ENCODE measurements at places on chromosomes 4 and X.

- DNase-seq = peak; percentile 53
Measured at GRCh38 chrX:31038575-31039326, 33.1 kb downstream of the FTHL17 start.

DNA sequence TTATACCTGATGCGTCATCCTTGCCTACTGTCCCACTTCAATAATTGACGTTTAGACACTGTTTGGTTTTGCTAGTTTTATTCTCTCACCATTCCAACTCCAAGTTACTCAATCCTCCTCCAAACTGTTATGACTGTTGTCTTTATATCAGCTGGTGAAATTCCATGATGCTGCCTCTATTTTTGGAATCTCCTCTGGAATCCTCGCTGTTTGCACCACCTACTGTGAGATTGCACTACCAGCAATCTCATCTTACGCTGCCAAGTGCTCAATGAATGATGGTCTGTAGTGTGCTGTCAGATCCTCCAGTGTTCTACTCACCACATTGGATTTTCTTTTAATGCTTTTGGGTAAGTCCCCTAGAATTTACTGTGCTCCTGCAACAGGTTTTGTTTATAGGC lies 13.2 kb upstream of the PCDH18 start:
- peak; percentile 95 for DNase-seq

GRCh38 chrX:76815754-76816153 lies 388.2 kb downstream of the MAGEE1 start:
- DNase-seq = no peak

GRCh38 chrX:134679644-134680043 lies 21.4 kb upstream of the PLAC1 start:
- DNase-seq = no peak

GRCh38 chr4:158914218-158914617 lies 145.4 kb downstream of the FNIP2 start:
- peak; percentile 88 for DNase-seq

DNA sequence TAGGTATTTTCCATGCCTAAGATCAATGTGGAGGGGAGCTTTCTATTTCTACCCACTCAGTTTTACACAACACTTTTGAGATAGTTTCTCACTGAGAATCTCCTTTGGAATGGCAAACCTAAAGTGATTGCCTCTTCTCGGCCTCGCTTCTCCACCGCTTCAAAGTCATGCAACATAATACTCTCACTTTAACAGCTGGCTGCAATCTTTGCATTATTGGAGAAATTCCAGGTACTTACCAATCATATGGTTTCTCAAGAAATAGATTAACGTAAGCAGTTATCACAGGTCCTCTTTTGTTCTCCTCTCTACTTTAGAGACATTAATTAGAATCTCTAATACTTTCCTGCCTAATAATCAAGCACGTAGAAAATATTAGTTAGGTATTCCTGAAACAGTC lies 3.7 kb upstream of the IL13RA2 start:
- no peak for DNase-seq

DNA sequence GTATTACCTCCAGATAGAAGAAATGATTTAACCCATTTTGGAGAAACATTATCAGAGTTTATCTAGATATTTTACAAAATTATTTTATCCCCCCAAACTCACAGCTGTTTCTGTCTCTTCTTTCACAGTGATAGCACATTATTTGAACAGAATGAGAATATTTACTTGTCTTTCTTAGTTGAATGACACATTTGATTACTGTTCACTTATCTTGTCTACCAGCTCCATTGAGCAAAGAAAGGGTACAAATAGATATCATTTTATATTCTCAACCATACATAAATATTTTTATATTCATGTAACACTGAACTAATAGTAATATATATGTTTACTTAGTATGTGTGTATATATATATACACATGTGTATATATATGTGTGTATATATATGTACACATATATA lies 364.2 kb downstream of the GALNTL6 start:
- DNase-seq = no peak

DNA sequence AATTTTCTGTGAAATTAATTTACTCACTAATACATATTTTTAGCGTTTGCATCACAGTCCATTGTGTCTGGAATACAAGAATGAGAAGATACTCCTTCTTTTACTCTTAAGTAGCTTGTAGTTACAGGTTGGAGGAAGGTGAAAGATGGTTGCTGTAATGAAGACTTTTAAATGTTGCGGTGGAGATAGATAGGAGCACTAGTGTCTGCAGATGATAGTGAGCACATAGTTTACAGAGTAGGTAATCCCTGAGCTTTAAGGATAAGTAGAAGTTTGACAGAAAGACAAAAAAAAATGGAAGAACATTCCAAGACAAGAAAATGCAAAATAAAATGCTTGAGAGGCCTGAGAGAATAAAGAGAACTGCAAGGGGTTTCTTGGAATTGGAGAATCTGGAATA lies 5.4 kb upstream of the SLC39A8 start:
- no peak for DNase-seq

DNA sequence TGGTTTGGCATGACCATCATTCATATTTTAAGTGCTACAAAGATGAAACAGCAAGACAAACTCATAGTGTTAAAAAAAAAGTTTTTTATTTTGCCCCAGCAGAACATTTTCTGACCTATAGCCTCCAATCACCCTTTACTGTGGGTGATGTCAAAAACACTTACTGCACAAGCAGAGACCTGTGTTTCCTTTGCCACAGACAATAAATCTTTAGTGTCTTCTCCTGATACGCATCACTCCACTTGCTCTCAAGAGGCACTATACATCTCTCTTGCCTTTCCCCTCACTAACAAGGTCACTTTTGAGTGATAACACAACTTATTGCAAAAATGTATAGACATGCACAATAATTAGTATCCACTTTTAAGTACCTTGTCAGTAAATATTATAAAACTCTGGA lies 125.6 kb downstream of the ANTXR2 start:
- no peak for DNase-seq

DNA sequence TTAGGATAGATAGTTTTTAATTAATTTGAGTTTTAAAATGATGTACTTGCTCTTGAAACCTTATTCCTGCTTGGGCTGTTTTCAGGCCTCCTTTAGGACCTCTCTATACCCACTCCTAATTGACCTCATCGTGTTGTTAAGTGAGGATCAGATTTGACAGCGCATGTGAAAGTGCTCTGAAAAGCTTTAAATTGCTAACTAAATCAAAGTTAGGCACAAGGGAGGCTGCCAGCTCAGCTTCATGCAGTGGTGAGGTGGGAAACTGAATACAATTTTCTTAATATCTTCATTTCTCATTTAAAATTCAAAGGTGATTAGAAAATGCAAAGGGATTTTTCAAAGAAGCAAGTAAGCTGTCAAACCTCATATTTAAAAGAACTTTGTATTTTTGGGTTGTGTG lies 20.0 kb downstream of the FHDC1 start:
- no peak for DNase-seq

- DNase-seq = no peak
Measured at GRCh38 chr4:105147016-105147552, 408 bp downstream of the TET2 start.

DNA sequence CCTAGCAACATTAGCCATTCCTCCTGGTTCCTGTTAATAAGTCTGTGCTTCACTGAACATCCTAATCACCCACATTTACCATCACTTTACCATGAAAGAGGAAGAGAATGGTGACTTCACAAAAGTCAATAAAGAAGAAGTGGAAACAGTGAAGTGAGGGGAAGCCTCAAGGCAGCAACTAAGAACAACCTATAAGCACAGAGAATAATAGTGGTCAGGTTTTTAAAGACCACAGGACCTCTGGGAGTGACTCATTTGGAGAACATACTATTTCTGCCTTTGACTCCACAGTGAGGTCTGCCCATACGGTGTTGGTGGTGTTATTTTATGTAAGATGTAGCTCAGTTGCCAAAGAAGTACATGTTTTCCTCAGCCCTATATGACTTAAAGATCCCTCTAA lies 86.0 kb upstream of the TET2 start:
- no peak for DNase-seq

DNA sequence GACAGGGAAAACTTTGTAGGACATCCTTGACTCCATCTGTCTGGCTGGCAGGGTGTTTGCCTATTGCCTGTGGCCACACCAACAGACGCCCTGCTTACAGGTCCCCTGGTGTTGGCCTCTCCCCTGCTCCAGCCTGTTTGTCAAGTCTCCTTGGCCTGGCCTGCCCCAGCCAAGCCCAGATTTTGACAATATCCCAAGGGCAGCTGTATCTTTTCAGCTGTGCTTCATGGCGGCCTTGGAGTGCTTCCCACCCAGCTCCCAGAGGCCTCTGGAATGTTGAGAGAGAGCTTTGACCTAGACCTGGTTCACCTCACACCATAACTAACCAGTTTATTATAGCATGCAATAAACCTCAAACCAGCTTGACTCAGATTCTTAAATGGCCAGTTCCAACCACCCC lies 204.0 kb upstream of the NHS start:
- DNase-seq = no peak

DNA sequence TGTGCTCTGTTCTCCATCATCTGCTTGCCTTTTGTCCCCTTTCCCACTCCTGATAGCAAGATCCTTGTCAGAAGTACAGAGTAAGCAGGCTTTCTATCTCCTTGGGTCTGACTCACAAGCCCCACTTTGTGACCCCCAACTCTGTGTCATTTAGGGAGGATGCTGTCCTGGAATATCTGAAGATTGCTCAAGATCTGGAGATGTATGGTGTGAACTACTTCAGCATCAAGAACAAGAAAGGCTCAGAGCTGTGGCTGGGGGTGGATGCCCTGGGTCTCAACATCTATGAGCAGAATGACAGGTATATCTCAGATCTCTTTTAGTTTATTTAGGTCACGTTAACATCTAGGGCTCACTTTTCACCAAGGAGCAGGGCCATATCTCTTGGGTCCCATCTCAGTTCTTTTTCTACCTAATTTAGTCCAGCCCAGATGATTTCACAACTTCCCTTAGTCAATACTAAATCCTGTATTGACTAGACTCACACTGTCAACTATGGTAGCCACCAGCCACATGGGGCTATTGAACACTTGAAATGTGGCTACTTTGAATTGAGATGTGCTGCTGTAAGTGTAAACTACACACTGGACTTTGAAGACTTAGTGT lies 64.3 kb downstream of the MSN start:
- no peak for DNase-seq

DNA sequence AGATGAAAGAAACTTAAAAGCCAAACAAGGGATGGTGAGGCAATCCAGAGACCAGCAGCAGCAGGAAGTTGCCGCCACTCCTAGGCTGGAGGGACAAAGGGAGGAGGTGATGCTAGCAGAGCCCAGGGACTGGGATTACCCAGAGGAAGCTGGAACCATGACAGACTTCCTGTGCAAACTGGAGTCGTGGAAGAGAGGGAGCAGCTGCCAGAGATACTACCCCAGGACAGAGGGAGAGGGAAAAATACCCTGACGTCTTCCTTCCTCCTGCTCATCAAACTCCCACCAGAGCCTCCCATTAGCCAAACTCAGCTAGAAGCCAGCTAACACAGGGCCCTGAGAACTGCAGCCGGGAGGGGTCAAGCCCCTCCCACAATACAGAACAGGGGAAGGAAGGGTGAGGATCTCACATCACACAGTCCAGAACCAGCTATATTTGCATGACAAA lies 101.2 kb upstream of the KLF3 start:
- DNase-seq = peak; percentile 62

All from fibroblast of skin of scalp (primary cell).